ENCODE measurements at places on chromosomes 4 and X.

GRCh38 chr4:116005037-116005805, 891.8 kb upstream of the NDST4 start:
- H3K27ac ChIP-seq = no peak overlapping the region
- DNase-seq = no peak
- H3K36me3 ChIP-seq = no peaks in the 10 kb centered on the region
- no peaks in the 10 kb centered on the region for H3K4me1 ChIP-seq
- no peaks in the 10 kb centered on the region for H3K27me3 ChIP-seq
- H3K4me3 ChIP-seq = no peak overlapping the region

GRCh38 chr4:35939751-35940150, 304.6 kb downstream of the ARAP2 start:
- no peaks in the 10 kb centered on the region for H3K27me3 ChIP-seq
- no peaks in the 10 kb centered on the region for H3K36me3 ChIP-seq
- no peak for DNase-seq
- no peak overlapping the region for H3K27ac ChIP-seq

GRCh38 chr4:142124874-142125273, 488.5 kb downstream of the IL15 start:
- no peaks in the 10 kb centered on the region for H3K27me3 ChIP-seq
- no peak for DNase-seq
- peaks cover 5% of the 10 kb centered on the region for H3K4me1 ChIP-seq
- no peak overlapping the region for H3K4me3 ChIP-seq
- no peak overlapping the region for H3K27ac ChIP-seq
- no peaks in the 10 kb centered on the region for H3K36me3 ChIP-seq

DNA sequence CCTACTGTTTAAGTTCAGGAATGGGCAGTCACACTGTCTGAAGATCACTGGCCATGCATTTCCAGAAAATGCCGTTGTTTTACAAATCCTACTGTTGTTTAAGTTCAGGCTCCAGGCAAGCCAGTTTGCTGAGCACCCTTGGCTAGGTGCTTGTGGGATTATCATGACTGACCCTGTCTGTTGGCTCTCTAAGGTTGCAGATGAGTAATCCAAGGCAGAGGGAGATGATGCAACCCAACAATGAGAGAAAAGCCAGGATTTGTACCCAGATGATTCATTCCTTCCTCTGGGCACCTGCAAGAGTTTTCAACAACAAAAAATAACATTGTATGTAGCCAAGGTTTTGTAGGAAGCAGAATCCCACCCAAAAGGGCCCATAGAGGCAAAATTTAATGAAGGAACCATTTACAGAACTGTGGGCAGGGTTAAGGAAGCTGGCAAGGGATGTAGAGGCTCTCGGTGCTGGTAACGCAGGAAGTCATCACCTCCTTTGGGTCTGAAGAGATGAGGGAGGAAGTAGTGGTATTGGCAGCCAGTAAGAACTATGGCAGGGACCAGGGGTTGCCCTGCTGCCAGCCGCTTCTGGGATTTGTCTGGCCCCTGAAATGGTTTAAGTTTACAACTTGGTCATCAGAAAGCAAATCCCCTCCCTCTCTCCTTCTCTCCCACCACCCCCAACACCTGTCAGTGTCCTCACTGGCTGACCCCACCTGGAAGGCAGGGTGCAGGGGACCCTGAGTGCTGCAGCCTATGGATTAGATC, 54.8 kb downstream of the MSX1 start:
- no peak overlapping the region for H3K4me3 ChIP-seq
- no peak for DNase-seq
- H3K4me1 ChIP-seq = no peaks in the 10 kb centered on the region
- H3K27me3 ChIP-seq = no peaks in the 10 kb centered on the region
- no peak overlapping the region for H3K27ac ChIP-seq

DNA sequence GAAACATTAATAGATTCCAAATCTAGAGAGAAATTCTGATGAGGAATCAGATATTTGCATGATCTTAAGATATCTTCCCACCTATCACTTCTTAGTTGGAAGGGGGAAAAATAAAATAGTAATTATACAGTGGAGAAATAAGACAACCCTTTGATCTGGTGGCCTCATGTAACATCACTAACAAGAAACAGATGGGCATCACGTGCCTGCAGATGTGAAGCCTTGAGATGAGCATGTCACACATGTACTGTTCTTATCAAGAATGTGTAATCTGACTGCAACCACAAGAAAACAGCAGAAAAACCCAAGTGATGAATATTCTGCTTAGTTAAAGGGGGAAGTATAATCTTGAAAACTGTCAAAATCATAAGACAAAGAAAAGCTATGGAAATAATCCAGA, 31.4 kb upstream of the NKX6-1 start:
- no peaks in the 10 kb centered on the region for H3K36me3 ChIP-seq
- H3K27me3 ChIP-seq = peaks cover 5% of the 10 kb centered on the region
- no peak overlapping the region for H3K27ac ChIP-seq
- DNase-seq = no peak
- no peak overlapping the region for H3K4me3 ChIP-seq
- peaks cover 3% of the 10 kb centered on the region for H3K4me1 ChIP-seq

DNA sequence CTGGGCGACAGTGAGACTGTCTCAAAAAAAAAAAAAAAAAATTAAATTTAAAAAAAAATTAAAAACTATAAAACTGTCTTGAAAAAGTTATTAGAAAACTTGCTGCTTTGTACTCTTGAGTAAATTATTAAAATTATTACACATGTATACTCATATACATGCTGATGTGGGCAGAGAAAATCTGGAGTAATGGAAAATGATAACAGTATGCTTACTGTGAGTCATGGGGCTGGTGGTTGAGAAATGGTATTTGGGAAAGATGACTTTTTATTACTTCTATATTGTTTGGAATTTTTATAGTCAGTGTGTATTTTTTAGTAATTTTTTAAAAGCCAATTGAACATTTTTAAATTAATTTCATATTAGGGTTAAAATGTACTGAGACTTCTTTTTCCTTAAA, 7.5 kb downstream of the YY2 start:
- no peak for DNase-seq
- H3K4me1 ChIP-seq = no peaks in the 10 kb centered on the region
- H3K4me3 ChIP-seq = no peak overlapping the region
- no peak overlapping the region for H3K27ac ChIP-seq
- no peaks in the 10 kb centered on the region for H3K36me3 ChIP-seq

DNA sequence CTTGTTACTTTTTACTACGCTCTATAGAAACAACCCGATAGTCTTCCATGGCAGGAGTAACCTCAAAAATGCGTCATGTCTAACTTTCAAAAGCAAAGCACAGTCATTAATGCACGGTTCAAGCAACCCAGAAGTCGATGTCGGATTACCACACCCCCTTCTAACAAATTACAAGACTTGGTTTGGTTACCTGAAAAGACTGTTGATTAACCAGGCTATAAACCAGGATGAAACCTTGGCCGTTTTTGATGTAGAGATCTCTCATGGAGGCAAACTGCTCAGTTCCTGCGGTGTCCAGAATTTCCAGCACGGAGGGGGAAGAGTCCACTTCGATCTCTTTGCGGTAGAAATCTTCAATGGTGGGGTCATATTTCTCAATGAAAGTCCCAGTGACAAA, 2.4 kb downstream of the RAP2C start:
- no peaks in the 10 kb centered on the region for H3K4me1 ChIP-seq
- H3K27ac ChIP-seq = peak overlapping the region; percentile 92
- H3K36me3 ChIP-seq = peaks cover 18% of the 10 kb centered on the region
- no peaks in the 10 kb centered on the region for H3K27me3 ChIP-seq
- no peak for DNase-seq
- H3K4me3 ChIP-seq = peak overlapping the region; percentile 81

DNA sequence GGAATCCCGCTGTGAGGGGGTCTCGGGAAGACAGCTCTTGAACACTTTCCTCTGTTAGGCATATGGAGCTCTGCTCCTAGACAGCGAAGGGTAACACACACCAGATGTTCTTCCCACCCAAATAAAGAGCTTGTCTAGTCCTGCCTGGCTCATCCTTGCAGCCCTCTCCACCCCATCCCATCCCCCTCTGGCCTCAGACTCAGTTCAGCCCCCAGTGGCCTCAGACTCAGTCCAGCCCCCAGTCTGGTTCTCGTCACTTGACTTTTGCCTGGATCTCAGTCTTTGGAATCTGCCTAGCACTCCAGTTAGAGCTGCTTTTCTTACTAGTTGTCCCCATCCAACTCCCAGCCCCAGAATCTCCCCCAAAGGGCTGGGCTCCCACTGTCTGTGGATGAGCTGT, 14.9 kb downstream of the RAB33A start:
- no peaks in the 10 kb centered on the region for H3K27me3 ChIP-seq
- H3K4me3 ChIP-seq = no peak overlapping the region
- no peaks in the 10 kb centered on the region for H3K36me3 ChIP-seq
- DNase-seq = no peak

DNA sequence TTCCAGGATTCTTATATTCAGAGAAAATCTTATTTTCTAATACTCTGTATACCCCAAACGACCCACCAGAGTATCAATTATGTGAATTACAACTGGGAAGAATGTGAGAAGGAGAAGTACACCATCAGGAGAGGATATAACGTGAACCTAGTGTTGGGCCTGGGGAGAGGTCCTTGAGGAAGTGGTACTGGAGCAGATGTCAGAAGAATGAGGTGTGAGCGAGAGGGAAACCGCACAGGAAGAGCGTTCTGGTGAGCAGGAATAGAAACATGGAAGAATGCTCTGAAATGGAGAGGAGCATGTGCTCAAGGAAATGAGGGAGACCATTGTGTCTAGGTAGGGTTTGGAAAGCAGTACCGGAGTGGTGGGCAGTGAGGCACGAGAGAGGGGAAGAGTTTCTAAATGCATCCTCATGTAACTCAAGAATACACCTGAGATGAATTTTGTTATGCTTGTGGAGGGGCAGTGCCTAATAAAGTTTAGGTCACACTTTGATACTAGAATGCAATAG, 151.6 kb downstream of the GRID2 start:
- no peaks in the 10 kb centered on the region for H3K4me1 ChIP-seq
- no peaks in the 10 kb centered on the region for H3K36me3 ChIP-seq
- H3K4me3 ChIP-seq = no peak overlapping the region
- H3K27me3 ChIP-seq = no peaks in the 10 kb centered on the region

GRCh38 chr4:151709071-151709470, 51.7 kb downstream of the GATB start:
- no peak overlapping the region for H3K4me3 ChIP-seq
- no peak overlapping the region for H3K27ac ChIP-seq
- no peaks in the 10 kb centered on the region for H3K27me3 ChIP-seq
- DNase-seq = no peak
- no peaks in the 10 kb centered on the region for H3K36me3 ChIP-seq

DNA sequence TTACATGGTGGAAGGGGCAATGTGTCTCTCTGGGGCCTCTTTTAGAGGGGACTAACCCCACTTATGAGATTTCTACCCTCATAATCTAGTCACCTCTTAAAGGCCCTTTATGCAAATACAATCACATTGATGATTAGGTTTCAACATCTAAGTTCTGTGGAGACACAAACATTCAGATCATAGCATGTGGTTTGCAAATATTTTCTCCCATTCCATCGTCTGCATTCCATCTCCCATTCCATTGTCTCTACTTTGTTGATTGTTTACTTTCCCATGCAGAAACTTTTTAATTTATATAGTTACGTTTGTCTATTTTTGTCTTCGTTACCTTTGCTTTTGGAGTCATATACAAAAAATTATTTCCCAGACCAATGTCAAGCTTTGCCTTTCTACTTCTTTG, 927.5 kb upstream of the INTU start:
- DNase-seq = peak; percentile 82
- H3K27ac ChIP-seq = peak overlapping the region; percentile 67
- no peaks in the 10 kb centered on the region for H3K36me3 ChIP-seq
- peaks cover 12% of the 10 kb centered on the region for H3K4me1 ChIP-seq

GRCh38 chr4:140054861-140055260, 99.1 kb downstream of the MAML3 start:
- no peak overlapping the region for H3K4me3 ChIP-seq
- H3K36me3 ChIP-seq = no peaks in the 10 kb centered on the region
- peaks cover 5% of the 10 kb centered on the region for H3K4me1 ChIP-seq
- H3K27ac ChIP-seq = no peak overlapping the region
- no peak for DNase-seq
- no peaks in the 10 kb centered on the region for H3K27me3 ChIP-seq

DNA sequence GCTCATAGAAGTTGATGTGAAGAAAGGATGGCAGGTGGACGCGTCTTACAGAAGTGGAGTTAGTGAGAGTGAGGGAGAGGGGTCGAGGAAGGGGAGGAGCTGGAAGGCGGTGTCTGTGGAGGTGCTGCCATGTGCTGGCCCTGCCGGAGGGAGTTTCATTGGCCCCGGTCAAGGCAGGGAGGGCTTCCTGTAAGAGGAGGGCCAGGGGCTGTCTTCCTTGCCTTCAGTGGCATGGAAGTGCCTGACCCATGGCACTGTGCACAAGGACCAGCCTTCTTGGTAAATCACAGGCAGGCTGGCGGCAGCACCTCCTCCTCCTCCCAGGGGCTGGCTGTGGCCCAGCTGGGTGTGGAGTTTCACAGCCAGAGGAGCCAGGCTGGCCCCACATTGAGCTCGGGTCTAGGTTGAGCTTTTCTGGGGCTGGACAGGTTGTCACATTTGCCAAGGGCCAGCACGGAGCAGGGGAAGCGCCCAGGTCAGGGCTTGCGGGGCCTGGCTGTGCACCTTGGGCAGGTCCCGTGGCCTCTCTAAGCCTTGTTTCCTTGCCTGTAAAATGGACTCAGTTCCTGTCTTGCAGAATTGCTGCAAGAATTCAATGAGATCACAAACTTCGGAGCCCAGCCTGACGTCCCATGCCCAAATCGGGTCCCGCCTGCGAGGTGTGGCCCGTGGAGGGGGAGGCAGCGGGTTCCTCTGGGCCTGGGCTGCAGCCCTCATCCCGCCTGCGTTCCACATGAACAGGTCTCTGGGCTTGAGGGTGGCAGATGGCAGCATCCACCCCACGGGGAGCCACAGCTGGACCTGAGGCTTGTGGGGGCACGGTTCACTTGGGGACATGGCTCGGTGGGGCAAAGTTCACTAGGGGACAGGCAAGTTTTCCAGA, 7.0 kb downstream of the HTRA3 start:
- no peaks in the 10 kb centered on the region for H3K36me3 ChIP-seq
- no peak for DNase-seq
- peaks cover 21% of the 10 kb centered on the region for H3K4me1 ChIP-seq
- H3K27me3 ChIP-seq = no peaks in the 10 kb centered on the region
- H3K27ac ChIP-seq = no peak overlapping the region

DNA sequence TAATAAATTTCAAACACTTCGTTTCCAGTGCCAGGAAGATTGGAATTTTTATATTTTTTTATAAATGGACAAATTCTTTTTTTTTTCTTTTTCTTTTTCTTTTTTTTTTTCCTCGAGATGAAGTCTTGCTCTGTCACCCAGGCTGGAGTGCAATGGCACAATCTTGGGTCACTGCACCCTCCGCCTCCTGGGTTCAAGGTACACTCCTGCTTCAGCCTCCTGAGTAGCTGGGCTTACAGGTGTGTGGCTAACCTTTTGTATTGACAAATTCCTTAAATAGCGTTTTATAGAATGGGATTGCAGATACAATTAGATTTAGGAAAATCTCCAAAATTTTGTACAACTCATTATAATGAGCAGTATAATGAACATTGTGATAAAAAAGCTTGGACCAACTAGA, 328.9 kb downstream of the ARHGAP24 start:
- H3K27ac ChIP-seq = no peak overlapping the region
- H3K4me3 ChIP-seq = no peak overlapping the region
- 0 out of 2 replicates have a peak, but pooled peaks cover 2% of the 10 kb centered on the region for H3K4me1 ChIP-seq
- DNase-seq = no peak
- no peaks in the 10 kb centered on the region for H3K27me3 ChIP-seq
- no peaks in the 10 kb centered on the region for H3K36me3 ChIP-seq
